ENCODE measurements at places on chromosomes 5 and 9.

GRCh38 chr5:107457138-107457537 is 213.6 kb downstream of the EFNA5 start:
- no peak for DNase-seq

GRCh38 chr5:133994297-133994989 is 10.3 kb downstream of the VDAC1 start:
- no peak for DNase-seq

DNA sequence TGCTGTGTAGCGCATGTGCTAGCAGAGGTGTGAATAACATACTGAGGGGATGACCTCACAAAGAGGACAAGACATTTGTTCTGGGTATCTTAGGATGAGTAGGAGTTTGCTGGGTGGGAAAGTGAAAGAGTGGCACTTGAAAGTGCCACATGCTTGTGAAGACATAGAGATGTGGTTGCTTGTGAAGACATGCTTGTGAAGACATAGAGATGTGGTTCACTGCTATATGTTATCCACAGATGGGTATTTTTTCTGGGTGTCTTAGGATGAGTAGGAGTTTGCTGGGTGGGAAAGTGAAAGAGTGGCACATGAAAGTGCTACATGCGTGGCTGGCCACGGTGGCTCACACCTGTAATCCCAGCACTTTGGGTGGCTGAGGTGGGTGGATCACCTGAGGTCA is 63.6 kb downstream of the MAST4 start:
- DNase-seq = no peak

GRCh38 chr5:56715986-56716385 is 99.4 kb upstream of the MAP3K1 start:
- DNase-seq = no peak

DNA sequence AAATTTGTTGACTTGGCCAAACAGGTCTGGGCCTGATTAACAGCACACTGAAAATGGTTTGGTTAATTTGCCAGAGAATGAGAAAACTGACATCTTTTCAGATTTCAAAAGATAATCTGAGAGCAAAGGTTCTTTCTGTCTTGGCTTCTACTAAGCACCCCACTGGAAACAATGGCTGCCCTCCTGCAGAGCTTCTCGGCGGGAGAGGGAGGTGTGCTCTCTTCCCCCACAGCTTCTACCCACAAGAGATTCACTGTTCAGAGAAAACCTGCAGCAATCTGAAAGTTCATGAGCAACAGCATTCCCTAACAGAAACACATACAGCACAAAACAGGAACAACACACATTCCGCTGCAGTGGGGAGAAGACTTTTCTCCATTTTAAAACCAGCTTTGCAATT is 3.0 kb downstream of the DNAH5 start:
- no peak for DNase-seq

GRCh38 chr5:115180165-115180709 is 10.5 kb upstream of the TRIM36 start:
- no peak for DNase-seq

DNA sequence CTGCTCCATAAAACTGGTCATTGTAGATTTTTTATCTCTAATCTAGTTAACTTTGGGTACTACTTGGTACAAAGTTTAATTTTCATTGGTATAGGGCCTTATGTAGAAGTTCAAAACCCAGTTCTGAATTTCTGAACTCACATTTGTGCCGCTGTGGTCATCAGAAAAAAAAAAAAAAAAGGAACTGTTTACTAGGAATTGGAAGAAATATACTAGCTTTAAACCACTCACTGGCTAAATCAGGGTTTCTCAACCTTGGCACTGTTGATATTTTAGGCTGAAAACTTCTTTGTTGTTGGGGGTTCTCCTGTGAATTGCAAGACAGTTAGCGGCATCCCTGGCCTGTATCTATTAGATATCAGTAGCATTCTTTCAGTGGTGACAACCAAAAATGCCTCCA is 4.1 kb upstream of the ZFYVE16 start:
- no peak for DNase-seq

DNA sequence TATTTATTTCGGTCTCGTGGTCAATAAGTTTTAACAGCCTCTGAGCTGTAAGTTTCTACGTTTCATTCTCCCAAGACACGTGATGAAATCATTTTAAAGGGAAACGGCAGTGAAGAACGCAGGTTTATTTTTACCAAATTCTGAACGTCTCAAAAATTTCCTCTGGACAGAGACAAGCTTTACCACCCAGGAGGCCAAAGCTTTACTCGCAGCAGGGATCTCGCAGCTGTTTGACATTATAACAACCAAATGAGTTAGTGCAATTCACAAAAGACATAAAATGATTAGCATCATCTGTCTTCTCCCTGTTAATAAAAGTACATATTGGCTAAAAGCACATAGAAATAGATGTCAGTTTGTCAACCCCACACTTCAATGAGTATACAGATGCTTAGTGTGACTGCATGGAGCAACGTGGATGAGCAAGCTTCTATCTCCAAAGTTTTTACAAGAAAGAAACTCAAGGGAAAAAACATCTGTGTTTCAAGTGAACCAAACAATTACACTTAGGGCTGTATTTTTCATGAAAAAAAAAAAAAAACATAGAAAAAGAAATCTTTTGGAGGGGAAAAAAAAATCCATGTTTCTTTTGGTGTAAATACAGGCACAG is 2.5 kb downstream of the SEMA5A start:
- DNase-seq = no peak
